ENCODE measurements at places on chromosomes 5 and 9.

GRCh38 chr9:1222511-1222910 lies 172.4 kb downstream of the DMRT2 start:
- no peak for DNase-seq

- no peak for DNase-seq
Observed at GRCh38 chr5:4547547-4547946, 592.6 kb upstream of the ADAMTS16 start.

- no peak for DNase-seq
Observed at GRCh38 chr5:180611140-180611850, 20.0 kb upstream of the SCGB3A1 start.

- peak; percentile 44 for DNase-seq
Observed at GRCh38 chr9:128034821-128035652, 32.1 kb downstream of the NAIF1 start.

DNA sequence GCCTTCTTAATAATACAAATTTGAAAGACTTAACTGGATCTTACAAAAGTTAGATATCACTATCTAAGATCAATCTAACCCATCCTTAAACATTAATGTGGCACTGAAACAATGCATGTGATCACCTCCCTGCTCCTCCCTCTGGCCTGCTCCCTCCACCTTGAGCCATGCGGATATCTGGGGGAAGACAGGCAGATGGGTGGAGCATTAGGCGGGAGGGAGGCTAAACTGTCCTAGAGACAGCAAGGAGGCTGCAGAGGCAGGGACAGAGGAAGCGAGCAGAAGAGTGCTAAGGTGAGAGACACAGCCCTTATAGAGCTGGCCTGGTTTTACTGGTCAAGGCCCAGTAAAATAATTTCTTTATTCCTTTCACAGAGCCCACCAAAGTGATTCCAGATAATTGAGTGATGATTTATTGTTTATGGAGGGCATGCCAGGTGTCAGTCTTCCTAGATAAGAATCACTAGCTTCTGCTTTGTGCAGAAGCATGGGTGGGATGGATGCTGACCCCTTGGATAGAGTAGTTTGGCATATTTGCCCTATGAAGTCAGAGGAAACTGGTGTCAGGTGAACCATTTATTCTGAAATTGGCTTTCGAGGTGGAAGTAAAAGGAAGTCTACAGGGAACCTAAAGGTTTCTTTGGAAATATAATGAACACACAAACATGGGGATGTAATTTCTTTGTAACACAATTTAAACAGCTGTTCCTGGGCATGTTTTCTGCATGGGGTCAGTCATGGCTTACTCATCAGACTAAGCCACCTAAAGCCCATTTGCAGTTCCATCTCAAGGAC lies 188.3 kb downstream of the GNAQ start:
- DNase-seq, result no peak

- no peak for DNase-seq
Observed at GRCh38 chr9:127874301-127875221, 2.9 kb downstream of the AK1 start.
